Osteocyte (in vitro differentiated cells): ENCODE measurements at places on chromosomes 2 and 18. TPM values are rescaled to one million over a fixed set of nuclear protein-coding genes. Genes with fewer than 3 reads are reported as not detected.

The AQP12A gene
- total RNA-seq = not detected in 2 replicates

The LDLRAD4 gene
- 18.7 and 20.4 TPM in 2 replicates for total RNA-seq

The COLEC11 gene
- total RNA-seq = not detected in 2 replicates

The REG3A gene
- total RNA-seq = not detected in 2 replicates

The KHK gene
- 2.0 and 2.4 TPM in 2 replicates for total RNA-seq

The RESP18 gene
- not detected in 2 replicates for total RNA-seq

The HOXD12 gene
- not detected in 2 replicates for total RNA-seq

The MYOM1 gene
- total RNA-seq = 0.46 and 0.63 TPM in 2 replicates

The ARHGAP28 gene
- total RNA-seq = 18.1 and 22.8 TPM in 2 replicates

The ASIC4 gene
- total RNA-seq = 0.11 and 0.13 TPM in 2 replicates

The SOCS6 gene
- total RNA-seq = 19.4 and 19.9 TPM in 2 replicates

The PSMA8 gene
- total RNA-seq = not detected in 2 replicates

The CFAP53 gene
- 0.39 and 0.78 TPM in 2 replicates for total RNA-seq

The NAT8 gene
- not detected in 2 replicates for total RNA-seq

The CDH20 gene
- total RNA-seq = not detected in 2 replicates

The EFEMP1 gene
- 7.4 and 8.3 TPM in 2 replicates for total RNA-seq

The GREB1L gene
- total RNA-seq = 0.60 and 0.70 TPM in 2 replicates

The LBH gene
- 65.0 and 74.7 TPM in 2 replicates for total RNA-seq

The PPM1B gene
- 36.2 and 39.6 TPM in 2 replicates for total RNA-seq

The TLX2 gene
- total RNA-seq = not detected in 2 replicates

The SPP2 gene
- not detected in 2 replicates for total RNA-seq

The MBD5 gene
- 44.9 and 51.7 TPM in 2 replicates for total RNA-seq

The DLX1 gene
- 25.2 and 29.7 TPM in 2 replicates for total RNA-seq

The GRP gene
- not detected in 2 replicates for total RNA-seq

The SATB2 gene
- 11.6 and 12.8 TPM in 2 replicates for total RNA-seq

The TMEM17 gene
- 2.1 and 2.6 TPM in 2 replicates for total RNA-seq

The FAM136A gene
- total RNA-seq = 33.9 and 35.0 TPM in 2 replicates

The UGT1A10 gene
- not detected in 2 replicates for total RNA-seq

The ABCG5 gene
- not detected in 2 replicates for total RNA-seq

The ANKRD23 gene
- total RNA-seq = 4.4 and 5.7 TPM in 2 replicates

The SERPINB4 gene
- total RNA-seq = not detected in 2 replicates

The NDC80 gene
- total RNA-seq = 7.9 and 9.4 TPM in 2 replicates

The CCBE1 gene
- total RNA-seq = 22.8 and 30.9 TPM in 2 replicates

The MARCO gene
- not detected in 2 replicates for total RNA-seq

The IL1F10 gene
- total RNA-seq = not detected in 2 replicates

The TBR1 gene
- 0.30 TPM in 1 of 2 replicates, not detected in the other for total RNA-seq

The MIB1 gene
- total RNA-seq = 63.8 and 66.4 TPM in 2 replicates

The REG1B gene
- total RNA-seq = not detected in 2 replicates

The MROH2A gene
- not detected in 2 replicates for total RNA-seq

The CNOT11 gene
- 31.4 and 36.8 TPM in 2 replicates for total RNA-seq

The UNC80 gene
- not detected in 2 replicates for total RNA-seq

The FTCDNL1 gene
- 0.76 TPM in 1 of 2 replicates, not detected in the other for total RNA-seq

The CHN1 gene
- 22.3 and 23.7 TPM in 2 replicates for total RNA-seq

The CAPN14 gene
- total RNA-seq = 0.13 and 0.24 TPM in 2 replicates

The TM4SF20 gene
- not detected in 2 replicates for total RNA-seq

The MERTK gene
- 1.2 and 1.5 TPM in 2 replicates for total RNA-seq

The NYAP2 gene
- total RNA-seq = not detected in 2 replicates

The CLEC4F gene
- total RNA-seq = not detected in 2 replicates

The SCYGR5 gene
- not detected in 2 replicates for total RNA-seq

The HOXD13 gene
- not detected in 2 replicates for total RNA-seq

The PDE11A gene
- total RNA-seq = 0.05 TPM in 1 of 2 replicates, not detected in the other
